BJ (cell line): ENCODE measurements at places on chromosomes 16 and 17. TPM values are rescaled to one million over a fixed set of nuclear protein-coding genes. Genes with fewer than 3 reads are reported as not detected.

The TEX14 gene
- polyA plus RNA-seq, result 0.01 and 0.02 TPM in 2 replicates

- DNase-seq, result no peak
Observed at GRCh38 chr16:64185954-64186353, 935.9 kb downstream of the CDH11 start.

GRCh38 chr17:61581611-61582349 is 9.2 kb downstream of the NACA2 start:
- no peak for DNase-seq

GRCh38 chr17:34996422-34997285 is 16.3 kb downstream of the LIG3 start:
- DNase-seq, result no peak

The TM4SF5 gene
- not detected in 2 replicates for polyA plus RNA-seq

The FOXC2 gene
- 0.39 and 0.63 TPM in 2 replicates for polyA plus RNA-seq

DNA sequence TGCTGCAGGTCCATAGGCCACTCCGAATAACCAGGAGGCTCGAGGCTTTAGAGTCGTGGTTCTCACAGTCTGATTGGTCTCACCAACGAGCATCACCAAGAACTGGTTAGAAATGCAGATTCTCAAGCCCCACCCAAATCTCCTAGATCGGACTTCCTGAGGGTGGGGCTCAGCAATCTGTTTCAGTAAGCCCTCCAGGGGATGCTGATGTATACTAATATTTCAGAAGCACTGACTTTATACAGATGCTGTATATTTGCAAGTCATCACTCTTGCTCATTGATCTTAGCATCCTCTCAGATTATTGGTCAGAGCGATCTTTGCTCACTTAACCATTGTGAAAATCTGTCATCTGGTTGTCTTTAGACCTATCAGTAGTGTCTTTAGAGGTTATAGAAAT is 4.4 kb upstream of the VAC14 start:
- no peak for DNase-seq

DNA sequence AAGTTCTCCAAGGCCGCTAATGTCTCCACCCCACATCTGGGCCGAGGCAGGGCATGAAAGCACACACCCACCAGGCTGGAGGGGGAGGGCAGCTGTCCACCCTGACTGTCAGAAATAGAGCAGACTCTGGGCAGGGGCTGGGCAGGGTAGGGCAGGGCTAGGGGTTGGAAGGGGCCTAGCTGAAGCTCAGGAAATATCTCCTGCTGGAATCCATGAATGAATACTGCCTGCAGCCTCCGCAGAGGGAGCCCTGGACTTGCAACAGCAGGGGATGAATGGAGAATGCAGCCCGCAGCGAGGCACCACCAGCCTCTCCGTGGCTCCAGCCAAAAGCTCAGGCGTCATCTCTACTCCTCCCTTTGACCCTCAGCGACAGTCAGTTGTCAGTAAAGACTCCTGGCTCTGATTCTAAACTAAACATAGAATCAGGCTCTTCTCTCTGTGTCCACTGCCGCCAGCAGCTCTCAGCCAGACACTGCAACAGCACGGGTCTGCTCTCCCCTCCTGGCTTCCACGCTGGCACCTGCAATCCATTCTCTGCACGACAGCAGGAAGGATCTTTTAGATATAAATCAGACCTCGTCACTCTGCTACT is 23.9 kb upstream of the NGFR start:
- DNase-seq, result no peak

The TNFRSF17 gene
- polyA plus RNA-seq, result not detected in 2 replicates

- DNase-seq, result no peak
Observed at GRCh38 chr17:28093999-28094716, 51.7 kb downstream of the NLK start.

- no peak for DNase-seq
Observed at GRCh38 chr17:70078549-70078948, 3.5 kb downstream of the KCNJ16 start.

GRCh38 chr16:76303637-76304314 is 26.6 kb downstream of the CNTNAP4 start:
- DNase-seq, result no peak

- DNase-seq, result no peak
Observed at GRCh38 chr16:35425270-35425669, 1965.9 kb downstream of the TP53TG3F start.

The ASPHD1 gene
- 4.4 and 6.9 TPM in 2 replicates for polyA plus RNA-seq

DNA sequence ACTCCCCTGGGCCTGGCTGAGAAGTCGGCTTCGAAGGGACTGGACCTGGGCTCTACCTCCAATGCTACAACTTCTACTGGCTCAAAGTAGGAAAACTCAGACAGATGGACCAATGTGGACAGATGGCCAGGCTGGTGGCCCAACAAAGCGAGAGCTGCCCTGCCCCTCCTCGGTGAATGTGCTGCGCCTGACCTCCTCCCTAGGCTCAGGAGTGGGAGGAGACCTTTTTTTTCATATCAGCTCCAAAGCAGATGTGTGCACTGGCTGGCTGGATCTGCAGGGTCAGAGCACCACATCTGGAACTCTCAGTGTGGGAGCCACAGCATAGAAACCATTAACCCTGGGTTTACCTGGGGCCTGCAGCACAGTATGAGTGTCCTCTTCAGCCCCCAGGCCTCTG is 20.8 kb downstream of the ATP6V0D1 start:
- DNase-seq, result no peak

The C16orf96 gene
- polyA plus RNA-seq, result not detected in 2 replicates

The TMEM235 gene
- polyA plus RNA-seq, result not detected in 2 replicates

GRCh38 chr17:40063901-40064531 is 1.3 kb downstream of the THRA start:
- no peak for DNase-seq

GRCh38 chr16:69773260-69773947 is 11.3 kb downstream of the WWP2 start:
- DNase-seq, result no peak
